Umbilical cord (tissue), 2 donors: ENCODE measurements at places on chromosomes 13 and 19. TPM values are rescaled to one million over a fixed set of nuclear protein-coding genes. Genes with fewer than 3 reads are reported as not detected.

- no peak for DNase-seq
These were observed 21.4 kb downstream of the NWD1 start for GRCh38 chr19:16741084-16741483.

The SIGLEC9 gene
- 2.2 TPM for total RNA-seq

The LYPD3 gene
- 13.0 TPM for total RNA-seq

DNA sequence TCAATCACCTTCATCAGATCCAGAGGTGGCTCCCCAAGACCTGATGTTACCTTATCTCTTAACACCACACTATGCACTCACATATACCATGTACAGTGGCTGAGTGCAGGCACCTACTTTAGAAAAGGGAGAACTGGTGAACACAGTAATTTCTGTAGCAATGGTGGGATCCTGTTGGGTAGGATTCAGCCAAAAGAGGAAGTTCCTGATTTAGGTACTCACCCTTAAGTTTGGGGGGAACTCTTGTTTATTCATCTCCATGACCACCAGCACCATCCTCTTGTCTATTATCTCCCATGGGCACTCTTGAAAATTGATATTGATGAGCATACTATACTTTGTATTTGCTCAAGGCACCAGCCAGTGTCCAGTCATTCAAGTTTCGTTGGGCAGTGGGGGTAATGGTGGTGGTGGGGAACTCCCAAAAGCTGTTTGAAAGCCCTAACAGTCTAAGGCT, 324.4 kb downstream of the LMO7 start:
- no peak for DNase-seq

GRCh38 chr13:73988461-73988860, 145.7 kb downstream of the KLF12 start:
- DNase-seq, result no peak

- DNase-seq, result peak; percentile 87
These were observed 29.2 kb downstream of the PIP5K1C start for GRCh38 chr19:3670796-3671679.

The OR7A5 gene
- total RNA-seq, result 9.1 TPM

DNA sequence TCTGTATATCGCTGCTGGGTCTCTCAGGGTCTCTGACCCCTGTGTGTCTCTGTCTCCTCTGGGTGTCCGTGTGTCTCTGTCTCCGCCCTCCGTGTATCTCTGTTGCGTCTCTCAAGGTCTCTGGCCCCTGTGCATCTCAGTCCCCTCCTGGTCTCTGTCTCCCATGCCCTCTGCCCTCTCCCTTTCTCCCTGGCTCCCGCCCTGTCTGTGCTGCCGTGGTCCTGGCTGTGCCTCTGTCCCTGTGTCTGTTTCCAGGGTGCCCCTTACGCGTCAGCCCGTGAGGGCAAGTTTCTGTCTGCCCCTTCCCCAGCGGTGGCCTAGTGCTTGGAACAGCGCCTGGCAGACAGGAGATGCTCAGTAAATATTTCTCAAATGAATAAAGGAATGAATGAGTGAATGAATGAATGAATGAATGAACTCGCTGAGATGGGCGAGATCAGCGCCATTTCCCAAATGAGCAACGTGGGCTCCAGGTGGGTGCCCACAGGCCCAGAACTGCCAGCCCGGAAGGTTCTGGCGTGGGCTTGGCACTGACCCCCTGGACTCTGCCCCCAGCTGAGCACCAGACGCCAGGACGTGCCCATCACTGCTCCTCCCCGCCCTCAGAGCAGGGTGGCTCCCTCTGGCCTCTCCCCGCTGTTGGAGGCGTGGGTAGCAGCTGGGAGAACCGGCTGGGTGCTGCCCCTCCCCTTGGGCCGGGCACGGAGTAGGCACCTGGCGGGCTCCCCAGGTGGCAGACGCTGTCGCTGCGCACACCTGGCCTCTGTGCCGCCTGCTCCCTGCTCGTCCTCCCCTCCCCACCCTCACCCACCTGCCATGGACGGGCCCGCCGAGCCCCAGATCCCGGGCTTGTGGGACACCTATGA, at the start of gene SULT2B1:
TSS of gene SULT2B1 (plus strand) at position 736 of the 866 bp plus-strand sequence. CDS start at position 817, 81 bp downstream.
- DNase-seq, result no peak

The LILRA1 gene
- total RNA-seq, result 1.4 TPM

DNA sequence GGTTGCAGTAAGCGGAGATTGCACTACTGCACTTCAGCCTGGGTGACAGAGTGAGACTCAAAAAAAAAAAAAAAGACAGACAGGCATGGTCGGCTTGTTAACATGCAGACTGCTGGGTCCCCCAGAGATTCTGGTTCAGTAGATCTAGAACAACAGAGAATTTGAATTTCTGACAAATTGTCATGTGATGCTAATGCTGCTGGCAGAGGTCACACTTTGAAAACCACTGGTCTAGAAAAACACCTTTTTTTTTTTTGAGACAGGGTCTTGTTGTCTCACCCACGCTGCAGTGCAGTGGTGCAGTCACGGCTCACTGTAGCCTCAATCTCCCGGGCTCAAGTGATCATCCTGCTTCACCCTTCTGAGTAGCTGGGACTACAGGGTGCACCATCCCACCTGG, 7.7 kb upstream of the LRFN3 start:
- DNase-seq, result no peak

GRCh38 chr13:30033681-30034457, 183.5 kb upstream of the UBL3 start:
- peak; percentile 90 for DNase-seq

The ZNF787 gene
- 13.2 TPM for total RNA-seq
